Osteocyte (in vitro differentiated cells): ENCODE measurements at places on chromosomes 16 and 17. TPM values are rescaled to one million over a fixed set of nuclear protein-coding genes. Genes with fewer than 3 reads are reported as not detected.
A peak's percentile ranks its signal among the peaks of the same experiment; 100 is the strongest.

DNA sequence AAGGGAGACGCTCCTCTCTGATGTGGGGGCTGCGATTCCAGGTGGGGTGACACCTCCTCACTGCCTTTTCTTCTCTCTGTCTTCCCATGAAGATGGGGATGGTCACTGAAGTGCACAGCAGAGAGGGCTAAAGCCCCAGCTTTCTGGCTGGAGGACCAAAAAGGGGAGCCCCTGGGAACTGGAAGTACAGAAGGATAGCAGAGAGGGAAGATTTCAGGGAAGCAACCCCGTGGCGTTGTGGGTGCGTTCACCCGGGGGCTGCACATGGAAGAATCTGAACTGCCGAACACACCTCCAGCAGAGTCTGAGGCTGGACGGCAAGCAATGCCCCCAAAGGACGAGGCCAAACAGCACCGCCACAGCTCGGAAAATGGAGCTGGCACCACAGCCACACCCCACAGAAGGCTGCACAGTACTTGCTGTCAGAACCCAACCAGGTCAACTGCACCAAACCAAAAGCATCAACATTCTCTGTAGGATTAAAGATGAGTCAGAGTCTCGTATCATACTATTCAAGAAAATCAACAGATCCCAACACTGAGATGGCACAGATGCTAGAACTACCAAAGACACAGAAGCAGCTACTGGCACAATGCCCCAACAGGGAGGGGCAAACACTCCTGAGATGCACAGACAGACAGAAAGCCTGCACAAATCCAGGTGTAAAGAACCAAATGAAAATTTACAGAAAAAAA, 49.9 kb downstream of the MAP1LC3B start:
- no peak for DNase-seq
- no peak overlapping the region for H3K27ac ChIP-seq

- no peaks in the 10 kb centered on the region for H3K27me3 ChIP-seq
- no peak for DNase-seq
- peaks cover 33% of the 10 kb centered on the region for H3K36me3 ChIP-seq
Measured at GRCh38 chr17:1095090-1095852, 84.5 kb downstream of the ABR start.

DNA sequence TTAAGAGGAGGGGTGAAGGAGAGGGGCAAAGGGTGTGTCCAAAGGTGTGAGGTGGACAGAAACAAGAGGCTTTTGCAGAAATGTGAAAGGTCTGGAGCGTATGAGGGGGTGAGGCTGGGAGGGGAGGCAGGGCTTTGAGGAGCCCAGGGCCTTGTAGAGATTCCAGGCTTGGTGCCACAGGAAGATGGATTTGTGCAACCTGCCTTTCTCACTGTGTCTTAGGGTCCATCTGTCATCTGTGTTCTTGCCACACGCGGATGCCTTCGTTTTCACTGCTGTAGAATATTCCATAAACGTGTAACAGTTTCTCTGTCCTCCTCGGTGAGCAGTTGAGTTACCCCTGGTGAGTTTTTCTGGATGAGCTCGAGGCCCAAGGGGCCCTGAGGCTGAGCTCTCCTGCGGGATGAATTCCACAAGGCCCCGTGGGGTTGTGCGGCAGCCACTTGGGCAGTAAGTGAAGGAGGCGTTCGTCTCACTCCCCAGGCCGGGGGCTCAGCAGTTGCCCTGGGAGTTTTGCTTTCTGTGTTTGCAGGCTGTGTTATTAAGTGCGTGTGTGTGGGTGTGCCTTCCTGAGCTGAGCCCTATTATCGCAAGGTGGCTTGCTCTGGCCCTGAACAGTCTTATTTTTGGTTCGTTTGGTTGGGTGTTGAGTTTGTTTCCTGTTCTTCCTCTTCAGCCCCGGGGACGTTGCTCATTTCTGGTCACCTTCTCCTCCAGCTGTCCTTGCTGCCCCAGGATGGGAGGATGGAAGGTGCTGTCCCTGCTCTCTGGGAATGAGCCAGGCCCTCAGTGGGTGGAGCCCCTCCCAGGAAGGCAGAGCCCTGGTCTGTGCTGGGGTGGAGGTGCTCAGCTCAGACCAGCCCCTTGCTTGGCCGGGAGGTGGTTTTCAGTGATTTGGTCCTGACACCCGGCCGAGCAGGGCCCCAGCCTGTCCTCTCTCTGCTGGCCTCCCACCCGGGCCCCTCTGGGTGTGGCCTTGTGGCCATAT, 28.4 kb downstream of the BAIAP2 start:
- H3K4me1 ChIP-seq: peaks cover 33% of the 10 kb centered on the region
- DNase-seq: no peak
- no peaks in the 10 kb centered on the region for H3K27me3 ChIP-seq
- peaks cover 5% of the 10 kb centered on the region for H3K36me3 ChIP-seq
- H3K27ac ChIP-seq: peak overlapping the region; percentile 84

GRCh38 chr16:4060009-4060408, 56.2 kb downstream of the ADCY9 start:
- no peaks in the 10 kb centered on the region for H3K27me3 ChIP-seq
- no peak overlapping the region for H3K4me3 ChIP-seq
- H3K36me3 ChIP-seq: peaks cover 26% of the 10 kb centered on the region
- H3K27ac ChIP-seq: no peak overlapping the region

AANAT gene
- not detected in 2 replicates for total RNA-seq

PROCA1 gene
- 2.1 and 3.0 TPM in 2 replicates for total RNA-seq

LGALS9C gene
- total RNA-seq: not detected in 2 replicates
